Chondrocyte (in vitro differentiated cells): ENCODE measurements at places on chromosomes 11 and 22.

DNA sequence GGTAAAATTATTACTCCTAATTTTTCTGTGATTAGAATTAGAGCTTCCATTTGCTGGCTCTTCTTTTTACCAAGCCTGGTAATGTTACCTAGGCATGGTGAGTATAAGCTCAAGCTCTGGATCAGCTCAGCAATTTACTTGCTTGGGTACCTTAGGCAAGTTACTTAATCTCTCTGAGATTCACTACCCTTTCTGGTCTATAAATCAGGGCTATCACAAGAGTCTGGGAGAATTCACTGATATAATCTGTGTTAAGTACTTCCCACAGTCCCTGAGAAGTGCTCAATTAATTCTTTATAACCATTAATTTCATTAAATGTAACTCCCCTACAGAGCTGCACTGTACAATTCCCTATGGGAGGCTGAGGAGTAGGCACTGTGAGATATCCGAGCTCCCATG lies 44.2 kb downstream of the TMEM123 start:
- no peak for DNase-seq

DNA sequence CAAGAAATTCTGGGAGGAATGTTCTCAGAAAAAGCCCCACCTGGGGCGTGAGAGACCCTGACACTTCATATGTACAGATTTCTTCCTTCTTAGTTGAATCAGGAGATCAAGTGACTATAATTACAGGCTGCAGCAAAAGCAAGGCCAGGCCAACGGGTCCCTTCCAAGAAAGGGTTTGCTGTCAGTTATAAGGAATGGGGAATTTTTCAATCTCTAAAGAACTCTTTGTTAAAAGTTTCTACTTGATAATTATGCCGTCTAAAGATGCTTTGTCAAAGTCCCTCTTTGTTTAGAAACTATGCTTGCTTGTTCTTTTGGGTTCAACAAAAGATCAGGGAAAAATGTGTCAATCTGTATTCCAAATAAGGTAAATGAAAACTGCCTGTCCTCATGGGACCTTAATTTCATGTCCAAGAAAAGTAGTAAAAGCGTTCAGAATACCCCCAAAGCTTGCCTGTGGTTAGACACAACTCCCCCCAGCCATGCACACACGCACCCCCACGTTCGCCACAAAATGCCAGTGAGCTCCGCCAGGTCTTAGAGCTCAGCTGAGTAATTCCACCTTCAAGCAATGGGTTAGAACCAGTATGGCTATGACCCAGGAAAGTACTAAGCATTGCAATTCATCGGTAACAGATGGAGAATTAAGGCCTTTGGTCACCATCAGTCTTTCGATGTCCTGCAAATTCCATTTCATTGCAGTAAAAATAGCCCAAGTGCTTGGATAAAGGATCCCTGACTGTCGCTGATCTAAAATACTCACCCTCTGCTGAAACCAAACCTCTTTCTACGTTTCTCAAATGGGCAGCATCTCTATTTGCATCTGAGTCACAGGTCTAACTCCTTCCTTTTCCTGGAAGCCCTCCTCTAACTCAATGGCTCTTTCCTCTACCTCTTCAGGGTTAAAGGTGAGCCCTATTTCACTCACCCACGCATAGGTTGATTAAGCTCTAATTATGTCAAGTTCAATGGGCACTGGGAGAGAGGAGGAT lies 419.2 kb upstream of the SYN3 start:
- no peak for DNase-seq

- DNase-seq: no peak
Measured at GRCh38 chr11:92811341-92811740, 158.1 kb upstream of the MTNR1B start.

DNA sequence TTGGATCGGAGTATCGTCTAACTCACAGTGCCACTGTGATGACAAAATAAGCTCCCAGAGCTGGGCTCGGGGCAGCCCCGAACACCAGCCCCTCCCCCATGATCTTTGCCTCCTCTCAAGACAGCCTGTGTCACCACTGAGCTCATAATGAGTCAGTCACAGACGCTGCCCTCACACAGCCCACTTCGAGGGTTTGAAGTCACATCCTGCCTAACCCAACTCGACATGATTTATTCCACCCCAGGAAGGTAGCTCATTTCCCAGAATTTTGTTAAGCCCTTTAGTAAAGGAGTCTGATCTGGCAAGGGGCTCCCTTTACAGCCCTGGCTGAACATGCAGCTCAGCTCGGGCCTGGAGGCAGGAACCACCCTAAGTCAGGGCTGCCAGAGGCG lies 22.8 kb downstream of the MYH9 start:
- no peak for DNase-seq

GRCh38 chr11:33630936-33631748 lies 69.5 kb downstream of the C11orf91 start:
- no peak for DNase-seq

- DNase-seq: no peak
Measured at GRCh38 chr11:79189601-79190000, 251.2 kb downstream of the TENM4 start.

DNA sequence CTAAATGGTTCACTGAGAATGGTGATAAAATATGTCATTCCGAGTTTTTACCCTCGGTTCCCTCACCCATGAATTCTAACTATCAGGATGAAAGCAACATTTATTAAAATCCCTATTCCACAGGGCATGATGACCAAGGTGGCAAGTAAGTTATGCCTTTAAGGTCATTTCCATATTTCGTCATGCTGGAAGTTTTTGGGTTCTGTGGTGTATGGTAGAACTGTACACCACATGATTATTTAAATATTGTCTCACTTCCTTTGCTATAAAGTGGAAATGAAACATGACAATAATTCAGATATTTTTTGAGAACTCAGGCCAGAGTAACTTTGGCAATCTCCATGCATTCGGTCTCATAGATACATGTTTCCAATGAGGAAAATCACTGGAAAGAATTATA lies 68.5 kb upstream of the CARD18 start:
- no peak for DNase-seq

GRCh38 chr11:107301878-107302277 lies 155.7 kb downstream of the CWF19L2 start:
- no peak for DNase-seq

DNA sequence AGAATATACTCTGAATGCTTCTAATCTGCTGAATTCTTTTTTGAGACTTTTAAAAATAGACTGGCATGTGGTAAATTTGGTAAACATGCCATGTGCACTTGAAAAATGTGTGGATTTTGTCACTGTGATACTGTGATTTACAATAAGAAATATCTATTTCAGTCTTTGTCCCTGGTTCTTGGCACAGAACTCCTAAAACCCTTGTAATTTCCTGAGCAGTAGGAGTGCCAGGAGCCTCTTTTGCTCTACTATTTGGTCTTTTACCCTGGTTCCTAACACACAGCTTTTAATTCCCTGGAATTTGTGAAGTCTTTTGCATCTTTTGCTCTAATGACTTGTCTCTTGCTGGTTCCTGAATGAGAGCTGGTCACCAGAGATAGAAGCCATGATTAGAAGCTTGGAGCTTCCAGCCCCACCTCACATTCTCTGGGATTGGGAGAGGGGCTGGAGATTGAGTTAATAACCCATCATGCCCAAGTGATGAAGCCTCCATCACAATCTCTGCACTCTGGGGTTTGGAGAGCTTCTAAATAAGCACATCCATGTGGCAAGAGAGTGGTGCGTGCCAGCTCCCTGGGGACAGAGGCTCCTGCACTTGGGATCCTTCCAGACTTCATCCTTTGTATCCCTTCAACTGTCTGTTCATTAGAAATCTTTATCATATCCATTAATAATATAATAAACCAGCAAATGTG lies 27.2 kb upstream of the SYT13 start:
- DNase-seq: no peak

- DNase-seq: no peak
Measured at GRCh38 chr11:44911029-44911814, 39.5 kb downstream of the TP53I11 start.

GRCh38 chr11:74142624-74143023 lies 28.2 kb downstream of the C2CD3 start:
- no peak for DNase-seq

GRCh38 chr11:112281726-112282125 lies 21.1 kb upstream of the PLET1 start:
- no peak for DNase-seq

DNA sequence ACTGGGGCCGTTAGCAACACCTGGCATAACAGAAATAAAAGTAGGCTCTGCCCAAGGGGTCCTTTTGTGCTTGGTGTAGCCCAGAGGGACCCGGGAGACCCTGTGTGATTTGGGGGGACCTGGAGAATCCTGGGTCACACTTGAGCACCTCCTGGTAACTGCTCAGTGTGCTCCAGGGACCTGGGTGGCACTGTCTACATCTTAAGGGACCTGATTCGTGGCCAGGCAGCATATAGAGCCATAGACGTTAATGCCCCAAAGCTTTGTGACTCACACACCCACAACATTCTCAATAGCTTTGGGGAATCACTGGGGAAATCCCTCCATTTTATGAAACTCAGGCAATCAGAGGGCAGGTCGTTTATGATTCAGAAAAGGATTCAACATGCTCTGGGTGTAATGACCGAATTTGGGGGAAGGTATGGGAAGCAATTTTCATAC lies 3.6 kb upstream of the IGF2 start:
- no peak for DNase-seq

DNA sequence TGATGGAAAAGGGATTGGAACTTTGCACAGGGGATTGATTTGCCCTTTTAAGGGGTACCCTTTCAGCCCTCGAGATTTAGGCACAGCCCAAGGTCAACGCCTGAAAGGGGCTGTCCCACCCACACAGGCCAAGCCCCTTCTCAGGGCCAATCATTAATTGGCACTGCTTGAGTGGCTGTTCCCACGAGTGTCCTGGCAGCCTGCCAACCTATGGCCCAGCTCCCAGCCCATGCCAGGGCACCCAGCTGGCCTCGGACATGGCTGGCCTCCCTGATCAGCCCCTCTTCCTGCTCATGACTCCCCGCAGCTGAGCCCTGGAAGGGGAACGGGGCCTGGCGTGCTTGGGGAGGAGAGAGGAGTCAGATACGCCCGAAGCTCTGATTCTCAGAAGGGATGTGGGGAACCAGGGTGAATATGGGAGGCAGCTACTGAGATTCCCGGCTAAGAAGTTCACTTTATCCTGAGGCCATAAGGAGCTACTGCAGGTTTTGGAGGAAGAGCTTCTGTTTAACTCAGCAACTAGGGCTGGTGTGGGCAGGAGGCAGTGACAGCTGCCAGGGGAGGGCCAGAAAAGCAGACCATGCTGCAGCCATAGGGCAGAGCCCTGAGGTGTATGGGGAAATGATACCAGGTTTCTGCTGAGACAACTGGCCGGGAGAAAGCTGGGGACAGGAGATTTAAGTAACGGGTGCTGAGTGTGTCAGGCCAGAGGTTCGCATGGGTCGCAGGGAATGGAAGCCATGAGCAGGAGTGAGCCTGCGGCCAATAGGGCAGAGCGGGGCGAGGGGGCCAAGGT lies 30.0 kb downstream of the WNT7B start:
- DNase-seq: no peak

- DNase-seq: no peak
Measured at GRCh38 chr11:112748713-112749543, 212.3 kb upstream of the NCAM1 start.

GRCh38 chr11:88355887-88356286 lies 18.4 kb upstream of the CTSC start:
- DNase-seq: no peak

DNA sequence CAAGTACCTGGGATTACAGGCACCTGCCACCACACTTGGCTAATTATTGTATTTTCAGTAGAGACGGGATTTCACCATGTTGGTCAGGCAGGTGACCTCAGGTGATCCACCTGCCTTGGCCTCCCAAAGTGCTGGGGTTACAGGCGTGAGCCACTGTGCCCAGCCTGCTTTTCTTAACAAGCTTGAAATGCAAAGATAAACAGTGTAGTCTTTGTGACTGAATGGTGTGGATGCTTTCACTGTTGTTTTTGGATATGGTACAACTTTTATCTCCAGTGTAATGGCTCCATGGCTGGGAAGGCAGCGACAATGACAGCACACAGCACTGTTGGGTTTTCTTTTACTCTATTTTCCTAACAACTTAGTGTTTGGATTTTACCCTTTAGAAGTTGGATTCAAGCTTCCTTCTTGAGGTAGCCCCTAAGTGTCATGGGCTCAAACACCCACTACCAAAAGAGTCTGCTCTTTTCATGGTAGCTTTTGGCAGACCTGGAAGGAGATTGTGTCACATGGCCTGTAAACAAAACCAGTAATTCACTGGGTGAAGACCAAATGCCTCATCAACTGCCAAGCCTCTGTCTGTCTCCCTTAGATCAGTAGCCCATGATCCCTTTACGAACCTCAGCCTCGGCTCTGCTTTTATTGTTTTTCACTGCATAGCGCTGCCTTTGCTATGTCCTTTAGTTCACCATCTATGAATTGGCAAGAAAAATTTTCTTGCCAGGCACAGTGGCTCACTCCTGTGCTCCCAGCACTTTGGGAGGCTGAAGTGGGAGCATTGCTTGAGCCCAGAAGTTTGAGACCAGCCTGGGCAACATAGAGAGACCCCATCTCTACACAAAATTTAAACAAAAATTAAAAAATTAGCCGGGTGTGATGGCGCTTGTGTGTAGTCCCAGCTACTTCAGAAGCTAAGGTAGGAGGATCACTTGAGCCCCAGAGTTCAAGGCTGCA lies 6.4 kb downstream of the VPS51 start:
- no peak for DNase-seq
